Urothelium cell line (cell line): ENCODE measurements at places on chromosomes 16 and 17.

- DNase-seq = no peak
Observed at GRCh38 chr17:55751720-55752250, 934 bp downstream of the PCTP start.

- no peak for DNase-seq
Observed at GRCh38 chr17:73693071-73693470, 48.8 kb upstream of the SDK2 start.

DNA sequence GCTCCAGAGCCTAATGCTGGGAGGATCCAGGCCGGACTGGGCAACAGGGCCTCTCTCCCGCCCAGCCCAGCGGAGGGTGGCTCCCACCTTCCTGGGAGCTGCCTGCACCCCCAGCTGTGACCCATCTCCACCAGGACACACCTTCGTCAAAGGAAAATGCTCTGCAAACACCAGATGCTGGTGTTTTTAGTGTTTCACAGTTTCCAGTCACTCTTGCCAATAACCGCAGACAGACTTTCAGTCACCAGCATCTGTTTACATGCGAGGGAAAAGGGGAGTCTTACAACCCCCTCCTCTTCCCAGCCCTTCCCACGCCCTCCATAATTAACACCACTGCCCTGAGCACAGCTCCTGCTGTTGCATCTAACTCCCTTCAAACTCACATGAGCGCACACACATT, 25.3 kb downstream of the KLHDC4 start:
- no peak for DNase-seq

DNA sequence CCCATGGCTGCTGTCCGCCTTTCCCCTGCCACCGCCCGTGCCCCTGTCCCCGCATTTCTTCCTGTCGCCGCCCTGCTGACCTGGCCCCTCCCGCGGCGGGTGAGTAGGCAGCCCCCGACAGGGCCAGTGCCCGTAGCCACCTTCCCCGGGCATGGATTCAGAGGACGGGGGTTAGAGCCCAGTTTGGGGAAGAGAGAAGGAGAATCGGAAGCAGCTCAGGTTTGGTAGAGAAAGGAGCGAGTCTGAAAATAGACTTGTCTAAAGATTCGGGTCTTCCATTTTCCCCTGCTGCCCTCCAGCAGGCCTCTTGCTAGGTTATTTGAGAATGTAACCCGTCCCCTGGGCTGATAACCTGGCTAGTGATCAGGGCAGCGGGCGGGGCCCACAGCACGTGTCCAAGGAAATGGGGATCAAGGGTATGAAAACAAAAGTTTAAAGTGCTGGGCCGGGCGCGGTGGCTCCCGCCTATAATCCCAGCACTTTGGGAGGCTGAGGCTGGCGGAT, 7.9 kb upstream of the CLDN9 start:
- no peak for DNase-seq

- no peak for DNase-seq
Observed at GRCh38 chr17:81947189-81947588, at the start of gene MYADML2. Gene MYADML2 (minus strand): TSS chr17:81947233. CDS start chr17:81941741, 5,492 bp downstream.

GRCh38 chr17:32276171-32276601, 10.6 kb downstream of the RHBDL3 start:
- no peak for DNase-seq

DNA sequence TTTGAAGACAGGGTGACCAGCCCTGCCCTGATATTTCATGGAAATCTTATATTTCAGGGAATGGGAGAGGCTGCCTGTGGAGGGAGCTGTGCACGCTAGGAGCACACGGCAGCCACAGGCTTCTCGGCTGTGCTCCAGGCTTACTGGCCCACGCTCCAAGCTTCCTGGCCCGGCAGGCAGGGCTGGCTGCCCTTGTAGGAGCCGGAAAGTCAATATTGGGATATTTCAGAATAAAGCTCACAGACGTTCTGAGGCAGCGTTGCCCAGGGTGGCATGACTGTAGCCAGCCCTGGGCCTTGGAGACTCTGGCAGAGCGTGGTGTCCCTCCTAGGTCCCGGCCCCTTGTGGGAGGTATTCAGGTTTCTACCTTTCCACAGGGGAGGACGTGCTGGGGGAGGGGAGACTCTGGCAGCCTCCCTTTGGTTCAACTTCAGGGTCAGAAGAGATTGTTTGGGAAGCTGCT, 95.6 kb downstream of the NPIPB11 start:
- DNase-seq = no peak

- DNase-seq = no peak
Observed at GRCh38 chr16:50655558-50656055, 25.5 kb downstream of the SNX20 start.

GRCh38 chr16:50664270-50664669, 16.8 kb downstream of the SNX20 start:
- no peak for DNase-seq

GRCh38 chr17:15483431-15483830, 16.0 kb upstream of the CDRT4 start:
- DNase-seq = no peak

- no peak for DNase-seq
Observed at GRCh38 chr16:69890114-69890891, 60.8 kb upstream of the CLEC18A start.

DNA sequence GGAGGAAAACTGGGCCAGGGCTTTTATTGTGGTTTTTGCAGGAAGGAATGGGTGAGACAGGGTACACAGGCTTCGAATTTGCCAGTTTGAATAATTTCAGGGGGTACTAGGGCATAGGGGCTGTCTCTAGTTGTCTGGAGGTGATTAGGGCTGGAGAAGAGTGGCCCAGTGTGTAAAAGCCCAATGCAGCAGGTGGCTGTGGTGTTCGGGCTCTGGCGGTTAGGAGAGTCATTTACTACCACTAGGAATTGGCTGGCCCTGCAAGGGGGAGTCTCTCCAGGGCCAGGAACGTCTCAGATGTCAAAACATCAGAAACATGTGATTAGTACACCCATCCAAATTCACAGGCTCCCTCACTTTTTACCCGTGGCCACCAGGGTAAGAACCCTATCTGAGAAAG, 50.3 kb downstream of the GINS3 start:
- DNase-seq = no peak

DNA sequence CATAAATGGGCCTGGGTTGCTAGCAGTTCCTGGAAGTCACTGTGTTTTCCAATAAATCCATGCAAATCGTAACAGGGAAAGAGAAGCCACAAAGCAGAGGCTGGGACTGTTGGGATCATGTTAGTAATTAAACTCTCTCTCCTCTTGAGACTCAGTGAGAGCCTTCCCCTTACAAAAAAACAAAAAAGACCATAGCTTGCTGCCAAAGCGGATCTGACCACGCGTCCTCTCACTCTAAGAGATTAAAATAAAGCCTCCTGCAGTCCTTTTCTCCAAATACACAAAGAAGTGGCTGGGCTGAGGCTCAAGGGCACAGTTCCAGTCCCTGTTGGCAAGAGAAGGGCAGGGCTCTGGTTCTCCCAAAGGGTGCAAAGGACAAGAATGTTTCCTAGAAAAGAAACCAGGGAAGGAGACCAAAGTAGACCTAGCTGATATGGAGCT, 38.5 kb downstream of the PIGL start:
- DNase-seq = no peak

DNA sequence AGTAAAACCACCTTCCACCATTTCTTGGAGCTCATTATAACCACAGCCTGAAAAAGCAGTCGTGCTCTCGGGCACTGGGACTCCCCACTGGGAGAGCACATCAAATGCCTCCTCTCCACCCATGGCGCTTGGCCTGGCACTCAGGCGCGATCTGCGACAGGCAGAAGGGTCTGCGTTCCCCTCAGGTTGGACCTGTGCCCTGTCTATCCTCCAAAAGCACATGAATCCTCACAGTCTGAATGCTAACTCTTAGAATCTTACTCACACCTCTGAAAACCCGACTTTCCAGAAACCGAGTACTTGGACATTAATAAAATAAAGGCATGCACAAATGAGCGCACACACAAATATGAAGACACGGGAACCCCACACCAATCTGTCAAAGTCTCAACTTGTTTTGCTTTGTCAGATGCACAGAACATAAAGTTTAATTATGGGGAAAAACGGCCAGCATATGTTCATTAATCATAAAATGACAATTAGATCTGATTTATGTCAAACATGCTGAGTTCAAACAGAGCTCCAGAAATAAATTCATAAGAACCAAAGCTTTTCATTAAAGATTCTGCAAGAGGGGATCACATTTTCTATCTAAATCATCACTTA, 20.5 kb upstream of the FAAP100 start:
- no peak for DNase-seq

- no peak for DNase-seq
Observed at GRCh38 chr16:55539488-55539887, 27.0 kb upstream of the CAPNS2 start.

GRCh38 chr16:84922351-84923120, 88.8 kb downstream of the ZDHHC7 start:
- no peak for DNase-seq

- DNase-seq = no peak
Observed at GRCh38 chr16:24138024-24138423, 118.1 kb upstream of the CACNG3 start.

DNA sequence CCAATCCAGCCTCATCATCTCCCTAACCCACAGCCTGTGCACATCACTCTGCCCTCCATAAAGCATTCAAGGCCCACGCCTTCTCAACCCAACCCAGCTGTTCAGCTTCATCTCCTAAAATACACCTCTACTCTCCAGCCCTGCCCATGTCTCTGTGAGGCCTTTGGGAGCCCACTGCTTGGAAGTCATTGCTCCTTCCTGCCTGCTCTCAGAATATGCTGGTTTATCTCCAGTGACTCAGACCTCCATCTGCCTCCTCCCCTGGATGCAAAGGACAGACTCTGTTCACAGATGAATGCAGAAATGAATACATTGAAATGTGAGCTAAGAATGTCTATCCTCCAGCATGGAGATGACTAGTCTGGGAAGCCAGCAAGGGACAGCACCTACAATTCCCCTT, 19.0 kb downstream of the KCNG4 start:
- DNase-seq = no peak

DNA sequence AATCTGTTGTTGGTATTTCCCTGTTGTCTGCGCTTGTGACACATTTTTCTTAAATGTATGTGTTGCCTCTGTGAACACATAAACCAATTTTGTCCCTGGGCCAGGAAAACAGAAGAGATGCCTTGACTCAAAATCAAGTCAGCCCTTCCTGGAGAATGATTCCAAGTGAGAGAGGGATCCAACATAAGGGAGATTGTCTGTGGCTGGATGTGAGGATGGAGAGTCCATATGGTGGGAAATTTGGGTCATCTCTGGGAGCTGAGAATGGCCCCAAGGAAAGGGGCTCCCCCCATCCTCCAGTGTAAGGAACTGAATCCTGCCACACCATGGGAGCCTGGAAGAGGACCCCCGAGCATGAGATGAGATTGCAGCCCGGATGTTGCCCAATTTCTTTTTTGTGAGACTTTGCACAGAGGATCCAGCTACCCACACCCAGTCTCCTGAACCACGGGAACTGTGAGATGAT, 13.5 kb downstream of the CRYM start:
- DNase-seq = no peak

DNA sequence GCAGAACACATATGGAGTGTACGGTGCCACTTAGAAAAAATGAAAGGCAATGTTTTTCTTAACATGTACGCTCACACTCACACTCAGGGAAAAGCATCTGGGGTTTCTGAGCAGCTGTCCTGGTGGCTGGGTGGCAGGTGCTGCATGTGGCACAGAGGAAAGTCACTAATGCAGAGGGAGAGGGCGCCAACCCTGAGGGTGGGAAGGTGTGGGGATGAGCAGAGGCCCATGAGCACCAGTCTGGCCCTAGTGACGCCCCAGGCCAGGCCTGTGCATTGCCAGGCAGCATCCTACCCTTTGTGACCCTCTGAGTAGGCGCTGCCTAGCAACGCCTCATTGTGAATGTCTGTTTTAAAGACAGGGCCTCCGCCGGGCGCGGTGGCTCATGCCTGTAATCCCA, 19.1 kb upstream of the LCMT1 start:
- no peak for DNase-seq

GRCh38 chr16:89922884-89923639, at the start of gene TUBB3:
Gene TUBB3 (plus strand): TSS chr16:89923342. CDS start chr16:89923402, 60 bp downstream.
- peak; percentile 98 for DNase-seq

DNA sequence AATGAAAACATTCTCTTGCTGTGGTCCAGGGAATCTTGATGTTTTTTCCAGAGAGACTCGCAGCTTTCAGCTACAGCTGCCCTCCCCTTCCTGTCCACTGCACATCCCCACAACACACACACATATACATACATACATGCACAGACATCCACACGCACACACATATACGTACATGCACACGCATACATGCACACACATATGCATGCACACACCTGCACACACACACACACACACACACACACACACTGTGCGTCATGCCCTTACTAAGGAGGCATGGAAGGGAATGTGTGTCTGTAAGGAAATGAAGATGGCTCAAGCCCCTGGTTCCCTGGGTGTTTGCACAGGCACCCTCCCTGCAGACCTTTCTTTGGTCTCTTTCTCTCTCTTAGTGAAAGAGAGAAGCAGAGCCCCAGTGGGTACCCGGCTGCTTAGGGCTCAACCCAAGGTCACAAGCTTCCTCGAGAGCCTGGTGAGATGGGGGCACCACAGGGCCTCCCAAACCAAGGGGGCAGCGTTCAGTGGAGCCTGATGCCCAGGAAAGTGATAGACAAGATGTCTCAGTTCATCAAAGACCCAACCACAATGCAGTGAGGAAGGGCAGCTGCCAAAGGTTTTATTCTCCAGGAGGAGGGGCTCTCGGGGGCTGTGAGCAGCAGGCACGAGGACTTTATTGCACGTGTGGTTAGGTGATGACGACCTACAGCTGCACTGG, 33.3 kb downstream of the TNFRSF13B start:
- no peak for DNase-seq

DNA sequence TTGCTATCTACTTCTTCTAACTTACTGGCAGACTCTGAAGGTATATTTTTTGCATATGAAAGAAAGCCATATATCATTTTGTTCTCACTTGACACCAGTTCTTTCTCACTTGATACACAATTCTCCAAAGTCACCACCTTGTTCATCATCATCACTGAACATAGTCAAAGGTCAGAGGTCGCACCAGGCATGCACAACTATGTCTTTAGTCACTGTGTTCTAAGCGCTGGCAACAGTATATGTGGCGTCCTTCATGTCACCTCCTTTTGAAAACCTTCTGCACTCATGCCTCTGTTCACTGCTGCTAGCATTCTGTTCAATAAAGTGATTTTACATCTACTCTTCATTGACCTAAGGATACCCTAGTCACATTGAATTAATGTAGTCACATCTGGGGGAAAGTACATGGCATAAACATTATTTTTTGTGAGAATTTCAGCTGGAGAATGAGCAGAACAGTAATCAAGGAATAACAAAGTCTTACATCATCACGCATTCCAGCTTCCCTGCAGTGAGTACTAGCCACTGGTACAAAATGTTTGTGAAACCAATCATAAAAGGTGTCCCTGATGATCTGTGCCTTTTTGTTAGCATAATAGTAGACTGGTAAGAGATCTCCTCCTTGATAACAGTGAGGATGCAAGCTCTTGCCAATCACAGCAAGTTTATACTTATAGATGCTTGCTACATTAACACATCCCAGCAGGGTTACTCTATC, 20.5 kb upstream of the TBX4 start:
- DNase-seq = no peak
